Upper lobe of left lung (tissue), 6 donors: ENCODE measurements at places on chromosomes 1 and 21. TPM values are rescaled to one million over a fixed set of nuclear protein-coding genes. Genes with fewer than 3 reads are reported as not detected.

GRCh38 chr1:67750691-67751054 is 65.7 kb downstream of the GADD45A start:
- DNase-seq, result no peak

GRCh38 chr1:244383278-244383884 is 68.3 kb downstream of the ADSS2 start:
- no peak for DNase-seq

DNA sequence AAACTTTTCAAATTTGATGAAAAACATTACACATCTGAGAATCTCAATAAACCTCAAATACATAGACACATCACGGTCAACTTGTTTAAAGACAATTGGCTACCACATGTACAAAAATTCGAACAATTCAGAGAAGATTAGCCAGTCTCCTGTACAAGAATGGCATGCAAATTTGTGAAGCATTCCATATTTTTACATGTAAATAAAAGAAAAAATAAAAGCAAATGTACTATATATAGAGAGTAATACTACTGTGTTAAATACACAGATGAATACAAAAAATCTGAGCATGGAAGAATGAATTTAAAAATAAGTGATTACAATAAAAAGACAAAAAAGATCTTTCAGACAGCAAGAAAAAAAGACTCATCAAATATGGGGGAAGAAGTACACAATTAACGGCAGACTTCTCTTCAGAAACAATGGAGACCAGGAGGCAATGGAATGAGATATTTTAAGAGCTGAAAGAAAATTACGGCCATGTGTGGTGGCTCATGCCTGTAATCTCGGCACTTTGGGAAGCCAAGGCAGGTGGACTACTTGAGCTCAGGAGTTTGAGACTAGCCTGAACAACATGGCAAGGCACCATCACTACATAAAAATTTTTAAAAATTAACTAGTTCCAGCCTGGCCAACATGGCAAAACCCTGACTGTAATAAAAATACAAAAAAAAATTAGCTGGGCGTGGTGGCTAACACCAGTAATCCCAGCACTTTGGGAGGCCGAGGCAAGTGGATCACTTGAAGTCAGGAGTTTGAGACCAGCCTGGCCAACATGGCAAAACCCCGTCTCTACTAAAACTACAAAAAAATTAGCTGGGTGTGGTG is 23.2 kb downstream of the HAX1 start:
- DNase-seq, result no peak

- DNase-seq, result no peak
Observed at GRCh38 chr1:63690966-63691700, 82.7 kb upstream of the ROR1 start.

Gene PODN
- total RNA-seq, result 15.2 TPM

GRCh38 chr1:100400404-100400803 is 48.1 kb downstream of the CDC14A start:
- peak; percentile 72 for DNase-seq

Gene SLAMF8
- 50.3 TPM for total RNA-seq

- DNase-seq, result no peak
Observed at GRCh38 chr1:214135886-214136285, 145.1 kb upstream of the SMYD2 start.

Gene ADPRS
- 29.3 TPM for total RNA-seq

Gene ENO1
- total RNA-seq, result 689 TPM

DNA sequence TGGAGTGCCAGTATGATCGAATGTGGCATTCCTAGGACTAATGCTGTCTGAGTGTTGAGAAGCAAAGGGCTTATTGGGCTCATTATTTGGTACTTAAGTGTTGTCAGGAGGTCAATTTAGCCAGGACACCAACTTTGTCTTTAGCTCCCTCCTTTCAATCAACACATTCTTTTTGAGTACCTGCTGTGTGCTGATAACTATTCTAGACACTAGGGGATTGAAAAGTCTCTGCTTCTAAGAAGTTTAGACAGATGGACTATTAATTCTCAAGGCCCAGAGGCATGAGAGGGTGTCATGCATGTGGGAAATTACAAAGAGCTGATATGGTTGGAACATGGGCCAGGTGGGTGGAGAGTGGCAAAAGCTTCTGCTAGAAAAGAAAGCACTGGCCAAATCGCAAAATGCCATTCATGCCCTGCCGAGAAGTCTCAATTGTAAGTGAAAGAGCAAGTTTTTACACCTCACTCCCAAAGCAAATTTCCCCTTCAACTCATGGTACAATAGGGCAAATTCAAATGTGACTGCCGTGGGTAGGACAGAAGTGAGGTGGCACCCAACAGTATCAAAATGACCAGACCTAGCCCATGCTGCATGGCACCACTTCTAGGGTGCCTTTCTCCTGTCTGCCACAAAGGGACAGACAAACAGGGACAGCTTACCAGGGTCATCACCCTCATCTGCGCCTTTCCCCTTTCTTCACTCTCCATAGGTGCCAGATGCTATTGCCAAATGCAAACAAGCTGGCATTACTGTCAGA is 53.6 kb upstream of the LAX1 start:
- DNase-seq, result no peak

DNA sequence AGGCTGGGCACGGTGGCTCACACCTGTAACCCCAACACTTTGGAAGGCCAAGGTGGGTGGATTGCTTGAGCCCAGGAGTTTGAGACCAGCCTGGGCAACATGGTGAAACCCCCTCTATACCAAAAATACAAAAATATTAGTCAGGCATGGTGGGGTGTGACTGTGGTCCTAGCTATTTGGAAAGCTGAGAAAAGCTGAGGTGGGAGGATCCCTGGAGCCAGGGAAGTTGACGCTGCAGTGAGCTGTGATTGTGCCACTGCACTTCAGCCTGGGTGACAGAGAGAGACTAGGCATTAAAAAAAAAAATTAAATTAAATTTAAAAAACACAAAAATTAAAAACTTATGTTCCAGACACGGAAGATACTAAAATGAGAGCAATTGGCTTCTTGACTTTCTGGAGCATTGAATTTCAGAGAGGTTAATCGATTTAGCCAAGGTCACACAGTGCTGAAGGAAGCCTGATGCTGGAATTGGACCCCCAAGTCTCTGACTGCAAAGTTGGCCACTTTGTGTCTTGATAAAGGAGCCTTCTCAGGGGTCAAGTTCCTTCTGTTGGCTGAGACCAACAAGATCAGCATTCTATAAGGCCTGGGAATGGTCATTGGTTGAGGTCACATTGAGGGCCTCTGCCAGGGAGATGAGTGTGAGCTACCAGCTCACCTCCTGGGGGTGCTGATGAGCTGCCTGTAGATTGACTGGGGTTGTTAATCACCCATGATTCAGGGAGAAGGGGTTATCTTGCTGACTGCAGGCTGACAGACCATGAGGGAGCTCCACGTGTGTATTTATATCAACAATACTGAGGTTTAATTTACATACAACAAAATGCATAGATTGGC is 54.3 kb downstream of the RPS6KA1 start:
- DNase-seq, result no peak

DNA sequence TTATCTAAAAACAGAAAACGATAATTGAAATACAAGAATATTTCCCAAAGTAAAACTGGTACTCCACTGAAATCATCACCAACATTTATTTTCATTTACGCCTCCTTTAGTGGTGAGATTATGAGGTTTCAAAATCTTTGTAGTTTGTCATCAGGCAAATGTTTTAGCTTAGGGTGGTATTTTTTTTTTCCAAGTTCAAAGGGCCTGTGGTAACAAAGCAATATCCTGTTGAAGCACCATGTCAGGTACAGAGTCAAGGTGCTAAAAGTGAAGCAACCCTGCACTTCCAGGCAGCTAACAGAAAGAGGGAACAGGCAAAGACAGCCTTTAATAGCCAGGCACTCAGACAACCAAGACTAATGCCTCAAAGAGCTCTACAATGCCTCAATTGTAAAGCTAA is 89.2 kb downstream of the JAK1 start:
- no peak for DNase-seq

- no peak for DNase-seq
Observed at GRCh38 chr1:197841883-197842553, 60.4 kb upstream of the C1orf53 start.

DNA sequence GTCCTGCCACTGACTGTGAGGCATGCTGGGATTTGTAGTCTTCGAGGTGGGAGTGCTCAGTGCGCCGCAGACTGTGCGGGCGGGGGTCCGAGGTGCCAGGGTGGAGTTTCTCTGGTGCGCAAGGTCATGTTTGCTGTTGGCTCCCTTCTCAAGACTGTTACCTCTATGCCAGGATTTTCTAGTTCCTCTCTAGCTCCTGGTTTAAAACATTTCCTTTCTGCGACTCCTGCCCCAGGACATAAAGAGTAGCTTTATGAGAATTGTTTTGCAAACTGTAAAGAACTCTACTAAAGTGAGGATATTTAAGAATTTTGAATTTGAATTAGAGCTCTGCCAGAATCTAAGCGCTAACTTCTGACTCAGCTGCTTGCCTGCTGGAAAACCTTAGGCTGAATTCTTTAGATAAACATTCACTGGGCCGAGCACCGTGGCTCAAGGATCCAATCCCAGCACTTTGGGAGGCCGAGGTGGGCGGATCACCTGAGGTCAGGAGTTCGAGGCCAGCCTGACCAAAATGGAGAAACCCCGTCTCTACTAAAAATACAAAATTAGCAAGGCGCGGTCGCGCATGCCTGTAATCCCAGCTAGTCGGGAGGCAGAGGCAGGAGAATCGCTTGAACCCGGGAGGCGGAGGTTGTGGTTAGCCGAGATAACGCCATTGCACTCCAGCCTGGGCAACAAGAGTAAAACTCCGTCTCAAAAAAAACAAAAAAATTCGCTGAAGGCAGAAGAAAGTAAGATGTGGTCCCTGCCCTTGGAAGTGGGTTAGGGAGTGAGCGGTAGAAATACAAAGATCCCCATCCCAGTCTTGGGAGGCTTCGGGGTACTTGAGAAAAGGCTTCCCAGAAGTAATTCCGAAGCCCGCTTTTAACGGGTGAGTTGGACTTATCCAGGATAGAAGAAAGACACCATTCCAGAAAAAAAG is 992 bp upstream of the USP48 start:
- DNase-seq, result peak; percentile 91

Gene TRABD2B
- 1.0 TPM for total RNA-seq

GRCh38 chr21:15445327-15445726 is 284.5 kb upstream of the USP25 start:
- no peak for DNase-seq

GRCh38 chr21:21029164-21029563 is 31.0 kb downstream of the NCAM2 start:
- no peak for DNase-seq

DNA sequence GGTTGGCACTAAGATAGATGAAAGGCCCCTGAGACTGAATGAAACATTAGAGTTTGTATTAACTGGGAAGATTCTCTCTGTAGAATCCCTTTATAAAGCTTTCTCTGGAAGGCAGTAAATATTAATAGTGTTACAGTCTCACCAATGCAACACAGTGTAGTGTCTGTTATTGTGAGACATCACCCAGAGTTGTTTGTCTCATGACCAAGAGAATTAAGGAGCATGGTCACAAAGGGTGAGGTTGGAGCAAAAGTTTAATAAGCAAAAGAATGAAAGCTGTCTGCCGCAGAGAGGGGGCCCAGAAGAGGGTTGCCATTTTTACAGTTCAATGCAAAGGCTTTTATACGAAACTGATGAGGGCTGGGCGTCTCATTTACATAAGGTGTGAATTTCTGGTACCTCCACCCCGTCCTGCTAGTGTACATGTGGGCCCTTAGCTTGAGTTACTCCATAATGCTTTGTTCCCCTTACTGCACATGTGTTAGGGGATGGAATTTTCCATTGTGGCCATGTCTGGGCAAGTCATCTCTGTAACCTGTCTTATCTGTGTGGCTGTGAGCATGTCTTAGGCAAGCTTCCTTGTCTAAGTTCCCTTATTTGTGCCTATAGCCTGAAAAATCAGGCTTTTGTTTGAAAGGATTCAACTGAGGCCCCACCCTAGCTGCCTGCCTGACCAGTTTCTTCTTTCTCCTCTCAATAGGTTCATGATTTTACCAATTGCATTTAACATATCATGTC is 184.1 kb downstream of the RASAL2 start:
- no peak for DNase-seq

DNA sequence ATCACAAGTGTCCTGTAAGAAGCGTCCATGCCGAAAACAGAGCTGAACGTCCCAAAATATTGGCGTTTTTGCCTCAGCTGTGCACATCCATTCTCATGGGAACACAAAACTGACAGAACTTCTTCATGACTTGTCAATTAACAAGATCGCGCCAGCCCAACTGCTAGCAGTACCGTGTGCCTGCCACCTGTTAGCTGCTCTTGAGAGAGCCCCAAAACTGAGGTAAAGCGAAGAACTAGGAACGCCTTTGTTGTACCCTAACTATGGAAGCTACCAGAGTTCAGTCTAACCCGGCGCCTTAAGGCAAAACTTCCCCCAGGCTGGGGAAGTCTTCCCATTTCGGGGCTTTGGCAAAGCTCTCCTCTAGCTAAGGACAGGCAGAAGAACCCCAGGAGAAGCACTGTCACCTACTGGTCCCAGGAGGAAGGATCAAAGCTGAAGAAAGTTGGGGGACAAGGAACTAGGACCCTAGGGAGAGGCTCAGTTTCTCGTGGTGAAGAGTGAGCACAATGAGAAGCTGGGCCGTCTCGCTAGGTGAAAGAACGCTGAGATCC is 719 bp downstream of the EYA3 start:
- no peak for DNase-seq

DNA sequence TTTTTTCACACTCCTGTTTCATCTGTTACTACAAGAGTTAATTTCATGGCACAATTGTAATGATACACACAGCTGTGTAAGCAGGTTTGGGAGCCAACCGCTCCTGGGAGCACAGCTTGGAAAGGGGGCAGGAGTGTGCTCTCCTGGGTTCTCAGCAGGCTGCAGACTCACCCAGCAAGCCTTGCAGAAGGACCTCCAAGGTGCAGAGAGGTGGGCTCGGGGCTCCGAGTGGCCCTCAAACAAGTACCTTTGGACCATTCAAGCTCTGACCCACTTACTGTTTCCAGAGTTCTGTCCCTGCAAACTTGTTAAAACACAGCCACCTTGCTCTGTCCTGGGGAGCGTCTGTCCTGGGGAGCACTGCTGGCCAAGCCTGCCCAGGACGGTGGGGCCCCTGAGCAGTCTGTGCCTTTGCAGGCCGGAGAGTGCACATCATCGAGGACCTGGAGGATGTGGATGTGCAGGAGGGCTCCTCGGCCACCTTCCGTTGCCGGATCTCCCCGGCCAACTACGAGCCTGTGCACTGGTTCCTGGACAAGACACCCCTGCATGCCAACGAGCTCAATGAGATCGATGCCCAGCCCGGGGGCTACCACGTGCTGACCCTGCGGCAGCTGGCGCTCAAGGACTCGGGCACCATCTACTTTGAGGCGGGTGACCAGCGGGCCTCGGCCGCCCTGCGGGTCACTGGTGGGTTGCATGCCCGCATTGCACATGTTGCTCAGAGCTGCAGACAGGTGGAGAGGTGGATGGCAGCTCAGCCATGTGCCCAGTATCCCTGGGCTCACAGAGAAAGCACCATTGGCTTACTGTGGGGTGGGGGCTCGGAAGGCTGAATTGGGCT is 78.0 kb downstream of the OBSCN start:
- peak; percentile 77 for DNase-seq

Gene IFNLR1
- 5.2 TPM for total RNA-seq

DNA sequence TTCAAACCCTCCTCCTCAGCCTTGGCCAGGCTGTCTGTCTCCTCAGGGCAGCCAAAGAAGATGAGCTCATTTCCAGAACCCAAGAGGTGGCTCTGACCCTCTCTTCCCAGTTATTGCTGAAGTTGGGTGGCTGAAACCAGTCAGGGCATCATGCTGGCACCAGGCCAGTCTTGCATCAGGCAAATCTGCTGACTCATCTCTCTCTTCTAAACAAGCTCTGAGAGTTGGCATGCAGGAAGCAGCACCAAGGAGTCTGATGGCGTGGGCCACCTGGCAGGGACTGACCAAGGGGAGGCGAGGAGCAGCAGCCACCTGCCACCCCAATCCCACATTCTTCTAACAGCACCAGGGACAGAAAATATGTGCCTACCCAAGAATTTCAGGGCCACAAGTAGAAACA is 104.8 kb upstream of the ATP1A1 start:
- DNase-seq, result no peak

Gene ERG
- total RNA-seq, result 15.1 TPM

Gene SH3BGR
- not detected for total RNA-seq
